ENCODE measurements at places on chromosomes 4 and X.

DNA sequence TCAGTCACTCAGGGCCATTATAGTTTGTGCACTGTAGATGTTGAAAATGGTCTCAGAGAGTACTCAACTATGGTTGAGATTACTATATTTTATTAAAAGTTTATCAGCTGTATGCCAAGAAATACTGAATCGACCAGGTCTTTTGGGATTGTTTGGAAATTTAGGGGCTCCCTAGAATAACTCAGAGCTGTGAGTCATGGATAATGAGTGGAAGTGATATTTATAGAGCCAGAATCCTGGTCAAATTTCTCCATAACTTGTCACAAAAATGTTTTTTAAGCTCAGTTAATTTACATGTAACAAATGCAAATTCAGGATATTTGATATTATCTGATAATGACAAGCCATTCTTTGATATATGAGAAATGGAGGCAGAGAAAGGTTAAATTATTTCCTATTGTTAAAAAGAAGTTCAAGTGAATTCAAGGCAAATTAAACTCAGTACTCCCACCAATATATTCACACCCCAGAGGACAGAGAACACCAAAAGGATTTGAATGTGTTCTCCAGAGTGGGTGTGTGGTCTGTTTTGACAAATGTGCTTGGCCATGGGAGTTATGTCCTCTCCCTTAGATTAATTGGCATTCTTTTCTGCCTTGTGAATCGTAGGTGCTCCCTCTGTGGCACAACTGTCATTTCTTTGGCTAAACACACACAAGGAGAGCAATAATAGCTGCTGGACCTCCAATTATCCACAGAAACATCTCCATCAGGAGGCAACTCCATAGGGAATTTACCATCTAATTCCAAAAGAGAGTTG is 37.7 kb downstream of the ARHGAP24 start:
- no peak for DNase-seq

- no peak for DNase-seq
Measured at GRCh38 chr4:70868778-70869177, 29.1 kb upstream of the GRSF1 start.

GRCh38 chrX:118861338-118861737 is 37.7 kb downstream of the ZCCHC12 start:
- no peak for DNase-seq

GRCh38 chr4:112747036-112747435 is 110.1 kb downstream of the LARP7 start:
- peak; percentile 3 for DNase-seq

DNA sequence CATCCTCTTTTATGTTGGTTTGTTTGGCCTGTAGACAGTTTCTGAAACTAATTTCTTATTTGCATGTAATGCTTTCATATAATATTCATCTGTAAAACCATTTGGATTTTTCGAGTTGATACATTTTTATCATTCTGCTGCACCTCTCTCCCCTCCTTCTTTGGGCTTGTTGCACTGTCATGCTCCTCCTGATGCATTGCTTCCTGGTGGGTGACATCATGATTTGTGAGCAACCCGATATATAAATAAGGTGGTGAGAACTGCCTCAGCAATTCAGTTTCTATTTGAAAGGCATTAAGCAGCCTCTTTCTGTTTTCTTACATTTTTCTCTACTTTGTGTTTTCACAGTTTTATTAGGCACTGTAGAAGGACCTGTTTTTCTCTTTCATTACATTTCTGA is 515.7 kb downstream of the RPA4 start:
- peak; percentile 61 for DNase-seq

DNA sequence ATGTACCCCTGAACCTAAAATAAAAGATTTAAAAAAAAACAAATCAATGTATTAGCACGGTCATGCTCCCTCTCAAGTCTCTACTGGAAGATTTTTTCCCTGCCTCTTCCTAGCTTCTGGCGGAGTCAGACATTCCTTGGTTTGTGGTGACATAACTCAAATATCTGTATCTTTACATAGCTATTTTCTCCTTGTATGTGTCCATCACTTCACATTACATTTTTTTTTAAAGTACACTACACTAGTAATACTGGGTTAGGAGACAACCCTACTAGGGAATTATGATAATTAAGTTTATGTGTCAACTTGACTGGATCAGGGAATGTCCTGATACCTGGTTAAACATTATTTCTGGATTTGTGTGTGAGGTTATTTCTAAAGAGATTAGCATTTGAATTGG is 1197.9 kb downstream of the TECRL start:
- DNase-seq = peak; percentile 23

DNA sequence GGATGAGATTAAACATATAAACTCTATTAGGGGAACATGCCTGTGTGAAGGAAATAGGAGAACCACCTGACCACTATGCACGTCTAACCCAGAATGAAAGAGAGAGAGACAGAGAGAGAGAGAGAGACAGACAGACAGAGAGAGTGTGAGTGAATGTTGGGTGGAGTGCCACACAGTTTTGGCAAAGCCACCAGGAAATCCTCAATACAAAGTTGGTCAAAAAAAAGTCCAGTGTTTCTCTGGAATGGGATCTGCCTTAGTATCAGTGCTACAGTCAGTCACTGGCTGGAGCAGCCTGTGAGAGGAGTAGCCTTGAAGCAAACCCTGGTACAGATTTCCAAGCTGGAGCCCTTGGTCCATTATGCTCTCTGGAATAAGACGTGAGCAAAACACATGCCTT is 91.7 kb downstream of the GC start:
- DNase-seq = no peak
